ENCODE measurements at places on chromosomes 6 and 20.
A peak's percentile ranks its signal among the peaks of the same experiment; 100 is the strongest.

DNA sequence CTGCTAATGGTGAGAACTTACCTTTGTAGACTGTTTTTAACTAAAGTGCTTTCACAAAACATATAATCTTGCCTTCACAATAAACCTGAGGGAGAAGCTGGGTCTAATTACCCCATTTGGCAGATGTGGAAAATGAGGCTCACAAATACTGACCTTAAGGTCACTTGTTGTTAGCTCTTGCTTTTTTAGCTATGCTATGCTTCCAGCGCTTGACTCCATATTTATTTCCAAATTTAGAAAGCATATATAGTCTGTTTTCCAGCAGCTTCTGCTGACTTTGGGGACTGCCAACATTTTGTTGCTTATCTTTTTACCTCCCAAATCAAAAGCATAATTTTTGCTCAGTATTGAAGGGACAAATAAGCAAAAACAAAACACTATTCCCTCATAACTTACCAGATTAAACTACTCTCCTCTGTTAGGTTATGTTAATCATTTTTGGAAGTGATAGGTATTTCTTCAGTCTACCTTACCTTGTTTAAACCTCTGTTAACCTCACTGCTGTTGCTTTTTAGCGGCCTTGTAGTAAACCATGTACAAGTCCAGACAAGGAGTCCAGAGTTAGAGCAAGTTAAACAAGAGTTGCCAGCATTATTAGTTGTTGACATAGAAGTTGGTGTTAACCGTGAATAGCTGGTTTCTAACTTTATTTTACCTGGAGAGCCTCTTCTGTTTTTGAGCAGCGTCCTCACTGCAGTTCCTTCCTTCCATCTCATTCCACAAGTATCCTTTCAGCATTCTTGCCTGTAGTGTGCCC, 4.9 kb upstream of the BTBD3 start:
- DNase-seq = no peak

DNA sequence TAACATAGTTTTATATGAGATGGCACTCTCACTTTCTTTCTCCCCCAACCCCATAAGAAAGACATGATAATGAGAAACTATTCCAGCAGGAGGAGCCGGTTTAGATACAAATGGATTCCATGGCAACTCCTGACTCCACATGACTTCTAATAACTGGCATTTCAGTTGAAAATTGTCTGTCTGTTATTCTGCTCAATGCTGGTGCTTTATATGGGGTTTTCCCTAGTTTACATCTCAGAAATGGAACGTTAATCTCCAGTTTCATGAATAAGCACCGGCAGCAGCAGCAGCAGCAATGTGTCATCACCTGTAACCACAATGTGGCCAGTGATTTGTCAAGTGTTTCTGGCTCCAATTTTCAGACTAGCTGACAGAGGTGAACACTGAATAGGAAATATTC, 8.0 kb upstream of the SIM1 start:
- DNase-seq = no peak

DNA sequence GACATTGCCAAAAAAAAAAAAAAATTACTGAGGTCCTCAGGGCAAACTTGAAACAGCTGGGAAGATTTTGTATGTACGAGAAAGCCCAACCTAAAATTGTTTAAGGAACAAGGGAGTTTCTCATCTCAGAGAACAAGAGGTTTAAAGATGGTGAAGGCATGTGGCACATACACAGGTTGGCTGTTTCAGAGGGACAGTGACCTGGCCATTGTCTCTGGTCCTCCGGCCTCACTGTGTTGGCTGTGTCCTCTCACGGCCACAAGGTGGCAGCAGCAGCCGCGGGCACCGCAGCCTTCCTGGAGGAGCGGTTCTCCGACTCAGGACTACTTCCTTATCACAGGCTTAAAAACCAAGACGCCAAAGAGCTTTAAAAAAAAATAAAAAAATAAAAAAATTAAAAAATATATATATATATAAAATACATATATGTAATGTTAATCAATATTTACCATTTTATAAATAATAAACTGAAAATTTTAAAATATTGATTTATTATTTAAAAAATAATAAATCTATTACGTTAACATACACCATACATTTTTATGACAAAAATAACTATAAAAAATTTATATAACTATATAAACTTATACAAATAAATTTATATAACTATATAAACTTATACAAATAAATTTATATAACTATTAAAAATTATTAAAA, 52.8 kb downstream of the GTF2H5 start:
- peak; percentile 63 for DNase-seq

DNA sequence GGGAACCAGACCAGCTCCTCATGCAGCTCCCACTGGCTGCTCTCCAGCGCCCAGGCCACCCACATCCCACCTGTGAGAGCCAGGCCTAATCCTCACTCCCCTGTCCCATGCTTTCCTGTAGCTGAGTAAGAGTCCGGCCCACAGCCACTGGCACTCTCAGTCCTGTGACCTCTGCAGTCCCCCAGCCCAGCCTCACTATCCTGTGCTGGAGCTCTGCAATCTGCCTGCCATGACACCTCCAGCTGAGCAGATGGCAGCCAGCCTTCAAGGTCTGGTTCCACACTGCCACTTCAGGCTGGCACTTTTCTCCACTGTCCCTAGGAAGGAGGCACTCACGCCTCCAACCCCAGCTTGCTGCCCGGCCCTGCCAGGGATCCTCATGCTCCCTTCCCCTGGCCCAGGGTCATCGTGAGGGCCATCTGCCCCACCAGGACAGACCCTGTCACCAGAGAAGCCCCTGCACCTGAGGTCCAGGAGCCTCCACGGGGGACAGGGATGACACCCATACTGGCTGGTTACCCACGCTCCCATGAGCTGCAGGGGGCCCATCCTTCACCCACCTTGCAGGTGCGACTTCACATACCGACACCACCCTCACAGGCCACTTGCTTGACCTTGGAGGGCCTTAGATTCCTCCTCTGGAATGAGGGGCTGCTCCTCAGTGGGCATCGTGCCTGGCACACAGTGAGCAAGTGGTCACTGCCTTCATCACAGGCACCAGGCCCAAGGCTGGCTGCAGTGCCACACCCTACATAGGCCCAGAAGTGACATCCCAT, 100.1 kb downstream of the ASXL1 start:
- no peak for DNase-seq

GRCh38 chr6:142756215-142756630, 188.8 kb downstream of the HIVEP2 start:
- DNase-seq = no peak

DNA sequence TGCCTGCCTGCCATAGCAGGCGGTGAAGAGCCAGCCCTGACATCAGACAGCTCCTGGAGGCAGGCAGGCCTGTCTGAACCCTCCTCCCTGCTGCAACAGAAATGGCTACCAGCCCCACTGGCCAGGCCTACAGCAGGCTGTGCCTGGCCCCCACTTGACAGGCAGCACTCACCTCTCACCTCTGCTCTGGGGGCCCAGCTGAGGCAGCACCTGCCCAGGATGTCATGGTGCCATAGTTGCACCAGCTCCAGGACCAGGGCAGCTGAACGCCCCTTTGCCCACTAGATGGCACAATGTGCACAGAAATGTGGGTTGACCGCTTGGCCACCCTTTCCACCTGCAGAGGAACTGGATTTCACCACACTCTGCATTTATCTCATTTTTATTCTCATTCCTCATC, 30.6 kb downstream of the MRPL14 start:
- DNase-seq = peak; percentile 59

- DNase-seq = no peak
These were observed 78.2 kb downstream of the ELOVL4 start for GRCh38 chr6:79869184-79869583.

DNA sequence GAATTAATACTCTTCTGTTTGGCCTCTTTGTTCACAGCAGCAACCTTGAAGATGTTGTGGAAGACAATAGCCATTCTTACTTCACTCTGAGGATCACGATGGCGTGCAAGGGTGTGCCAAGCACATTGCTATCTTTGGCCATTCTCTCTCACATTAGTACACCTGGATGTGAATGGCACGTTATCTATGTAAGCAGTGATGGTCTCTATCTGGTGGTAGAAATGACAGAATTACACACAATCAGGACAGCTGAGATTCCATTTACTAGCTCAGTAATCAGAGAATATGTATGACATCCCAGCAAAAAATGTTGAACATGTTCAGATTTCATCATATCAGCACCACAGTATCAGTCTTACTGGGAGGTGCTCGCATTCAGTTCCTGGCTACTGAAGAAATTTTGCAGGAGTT, 116.2 kb downstream of the LCA5 start:
- no peak for DNase-seq

GRCh38 chr20:51811042-51811355, 8.7 kb upstream of the SALL4 start:
- DNase-seq = no peak

- no peak for DNase-seq
These were observed 62.3 kb downstream of the ESR1 start for GRCh38 chr6:151869787-151870186.

- DNase-seq = no peak
These were observed 33.3 kb upstream of the ZBP1 start for GRCh38 chr20:57653546-57653900.

GRCh38 chr6:87902383-87902782, 145.3 kb upstream of the SPACA1 start:
- no peak for DNase-seq

GRCh38 chr6:62978920-62979319, 232.3 kb upstream of the FKBP1C start:
- DNase-seq = no peak

GRCh38 chr20:49426873-49427272, 55.6 kb downstream of the KCNB1 start:
- DNase-seq = no peak

DNA sequence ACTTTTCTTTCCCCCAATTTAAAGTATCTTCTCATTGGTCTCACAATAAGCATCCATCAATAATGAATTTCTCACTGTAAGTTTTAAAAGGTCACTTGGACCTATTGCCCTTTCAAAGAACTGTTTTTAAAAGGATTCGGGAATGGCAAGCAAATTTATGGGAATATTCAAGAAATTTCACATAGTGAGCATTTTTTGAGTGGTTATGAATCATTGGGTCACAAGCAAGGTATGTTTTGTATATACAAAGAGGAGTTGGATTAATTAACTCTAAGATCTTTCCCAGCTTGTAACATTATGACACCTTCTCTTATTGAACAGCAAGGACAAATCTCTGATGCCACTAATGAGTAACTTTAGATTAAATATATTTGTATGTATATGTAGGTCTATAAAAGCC, 165.0 kb downstream of the MOXD1 start:
- DNase-seq = no peak

DNA sequence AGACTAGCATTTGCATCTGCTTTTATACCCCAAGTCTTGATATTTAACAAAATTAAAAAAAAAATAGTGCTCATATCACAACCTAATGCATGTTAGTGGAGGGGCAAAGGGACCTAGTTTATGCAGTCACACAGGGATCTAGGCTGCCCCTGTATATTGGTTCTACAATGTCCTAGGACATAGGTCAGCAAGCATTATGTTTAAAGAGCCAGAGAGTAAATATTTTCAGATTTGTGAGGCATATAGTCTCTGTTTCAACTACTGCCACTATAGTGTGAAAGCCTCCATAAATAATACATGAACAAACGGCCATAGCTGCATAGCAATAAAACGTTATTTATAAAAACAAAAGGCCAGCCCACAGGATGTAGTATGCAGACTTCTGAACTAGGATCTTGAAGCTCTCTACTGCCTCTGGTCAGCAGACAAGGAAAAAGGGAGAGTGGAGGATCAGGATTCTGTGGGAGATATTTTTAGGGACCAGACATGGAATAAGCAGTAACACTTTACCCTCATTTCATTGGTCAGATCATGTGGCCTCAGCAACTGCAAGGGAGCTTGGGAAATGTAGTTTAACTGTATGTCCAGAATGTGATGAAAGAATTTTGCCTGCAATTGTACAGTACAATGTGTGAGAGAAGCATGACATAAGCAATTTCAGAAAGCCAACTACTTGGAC, 414.2 kb upstream of the SPTLC3 start:
- DNase-seq = no peak
